ENCODE measurements at places on chromosomes 2 and 18.
A peak's percentile ranks its signal among the peaks of the same experiment; 100 is the strongest.

GRCh38 chr18:7437870-7438269 is 129.2 kb upstream of the PTPRM start:
- DNase-seq, result no peak

DNA sequence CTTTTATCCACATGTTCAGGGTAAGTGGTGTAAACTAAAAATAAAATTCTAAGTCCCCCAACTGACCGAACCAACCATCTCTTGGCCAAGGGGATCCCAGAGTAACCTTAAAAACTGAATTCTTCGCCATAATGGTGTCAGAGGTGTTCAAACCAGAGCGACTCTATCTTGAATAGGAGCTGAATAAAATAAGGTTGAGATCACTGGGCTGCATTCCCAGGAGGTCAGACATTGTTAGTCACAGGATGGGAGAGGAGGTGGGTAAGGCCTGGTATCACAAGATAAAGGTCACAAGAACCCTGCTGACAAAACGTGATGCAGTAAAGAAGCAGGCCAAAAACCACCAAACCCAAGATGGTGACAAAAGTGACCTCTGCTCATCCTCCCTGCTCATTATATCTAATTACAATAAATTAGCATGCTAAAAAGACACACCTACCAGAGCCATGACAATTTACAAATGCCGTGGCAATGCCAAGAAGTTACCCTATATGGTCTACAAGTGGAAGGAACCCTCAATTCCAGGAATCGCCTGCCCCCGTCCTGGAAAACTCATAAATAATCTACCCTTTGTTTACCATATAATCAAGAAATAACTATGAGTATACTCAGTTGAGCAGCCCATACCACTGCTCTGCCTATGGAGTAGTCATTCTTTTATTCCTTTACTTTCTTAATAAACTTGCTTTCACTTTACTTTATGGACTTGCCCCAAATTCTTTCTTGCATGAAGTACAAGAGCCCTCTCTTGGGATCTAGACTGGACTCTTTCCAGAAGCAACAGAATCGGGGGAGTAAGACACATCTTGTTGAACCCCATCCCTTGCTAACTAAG is 302.4 kb downstream of the STK39 start:
- peak; percentile 25 for DNase-seq

DNA sequence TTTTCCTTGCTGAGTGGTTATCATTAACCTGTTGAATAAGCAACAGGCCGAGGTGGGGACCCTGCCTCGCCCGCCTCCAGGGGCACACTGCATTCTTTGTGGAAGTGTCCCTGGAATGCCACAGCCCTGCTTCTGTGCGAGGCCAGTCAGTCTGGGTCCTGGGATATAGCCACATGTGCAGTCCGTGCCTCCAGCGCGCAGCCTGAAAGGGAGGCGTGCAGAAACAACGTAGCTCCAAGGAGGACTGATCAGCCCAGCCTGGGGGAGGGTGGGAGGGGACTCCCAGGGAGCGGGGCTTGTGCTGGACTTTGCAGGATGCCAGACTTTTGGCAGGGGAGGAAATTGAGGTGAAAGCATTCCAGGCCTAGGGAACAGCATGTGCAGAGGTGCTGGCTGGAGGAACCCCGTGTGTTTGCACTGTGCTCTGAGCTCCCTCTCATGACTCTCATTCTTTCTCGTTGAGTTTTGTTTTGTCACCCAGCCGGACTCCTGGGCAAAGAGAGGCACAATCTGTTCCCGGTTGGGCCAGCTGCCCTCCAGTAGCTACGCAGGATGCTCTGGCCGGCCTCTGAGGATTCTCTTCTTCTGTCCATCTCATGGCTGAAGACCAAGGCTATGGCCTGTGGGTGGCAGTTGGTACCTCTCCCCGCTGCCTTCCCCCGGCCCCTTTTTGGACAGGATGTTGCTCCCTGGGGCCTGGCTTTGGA is 39.7 kb downstream of the HPCAL1 start:
- no peak for DNase-seq

DNA sequence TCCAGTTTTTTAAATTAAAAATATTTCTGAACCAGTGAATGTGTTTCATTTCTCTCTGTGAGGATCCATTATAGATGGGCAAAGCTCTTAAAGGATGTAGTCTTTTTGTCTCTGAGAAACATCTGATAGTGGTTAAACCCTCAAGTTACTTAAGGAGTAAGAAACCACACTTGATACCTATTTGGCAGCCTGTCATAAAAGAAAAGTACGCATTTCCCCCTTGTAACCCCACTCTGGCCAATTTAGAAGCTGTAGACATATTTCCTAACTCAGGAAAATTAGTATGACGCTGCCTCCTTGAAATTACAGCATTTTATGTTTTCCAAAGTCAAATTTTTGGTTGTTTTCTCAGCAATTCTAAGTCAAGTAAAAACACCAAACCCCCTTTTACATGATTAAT is 2.0 kb downstream of the STAT4 start:
- DNase-seq, result no peak

GRCh38 chr18:23137788-23138216 is 2.5 kb downstream of the CABLES1 start:
- no peak for DNase-seq

GRCh38 chr2:153373510-153374279 is 104.9 kb downstream of the RPRM start:
- no peak for DNase-seq

GRCh38 chr2:7567646-7568045 is 650.4 kb downstream of the RNF144A start:
- no peak for DNase-seq

GRCh38 chr2:26020231-26020640 is 13.6 kb upstream of the RAB10 start:
- no peak for DNase-seq

- DNase-seq, result no peak
Observed at GRCh38 chr2:237966250-237966564, 607 bp upstream of the UBE2F start.

DNA sequence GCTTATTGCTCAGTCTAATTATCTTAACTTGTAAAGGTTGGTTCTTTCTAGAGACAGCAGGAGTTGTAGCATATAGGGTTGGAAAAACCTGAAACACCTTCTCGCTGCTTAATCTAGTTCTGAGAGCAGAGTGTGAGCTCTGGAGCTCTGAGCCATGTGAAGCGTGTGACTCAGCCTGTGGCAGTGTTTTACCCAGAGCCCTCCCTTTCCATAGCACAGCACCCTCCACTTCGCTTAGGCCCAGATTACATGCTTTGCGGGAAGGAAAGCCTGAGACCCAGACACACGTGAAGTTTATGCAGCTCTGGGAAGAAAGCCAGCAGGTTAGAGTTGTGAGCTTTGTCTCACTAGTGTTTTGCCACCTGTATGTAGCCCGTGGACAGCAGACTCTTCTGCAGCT is 74.5 kb downstream of the INPP4A start:
- peak; percentile 52 for DNase-seq

GRCh38 chr2:47344890-47345589 is 57.9 kb upstream of the MSH2 start:
- DNase-seq, result no peak

- no peak for DNase-seq
Observed at GRCh38 chr2:205605638-205606304, 76.5 kb upstream of the NRP2 start.

GRCh38 chr2:232338759-232339106 is 39.8 kb upstream of the ALPP start:
- DNase-seq, result no peak

DNA sequence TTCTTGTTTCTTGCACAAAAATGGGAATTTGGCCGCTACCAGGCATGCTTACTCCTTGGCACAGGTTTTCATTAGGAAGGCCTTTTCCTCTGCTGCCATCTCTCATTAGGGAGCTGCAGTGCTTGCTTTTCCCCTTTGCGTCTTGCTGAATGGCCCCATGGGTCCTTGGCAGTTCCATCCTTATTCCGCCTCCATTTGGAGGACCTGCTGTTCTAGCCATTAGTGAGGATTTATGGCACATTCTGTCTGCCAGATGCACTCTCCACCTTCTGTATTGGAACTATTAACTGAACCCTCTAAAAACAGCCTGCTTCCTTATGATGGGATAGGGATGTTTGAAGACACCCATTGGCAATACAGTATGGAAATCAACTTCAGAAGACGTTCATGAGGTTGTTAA is 103.5 kb upstream of the NOSTRIN start:
- DNase-seq, result no peak

GRCh38 chr18:9594823-9595596 is 19.3 kb downstream of the PPP4R1 start:
- peak; percentile 66 for DNase-seq

- DNase-seq, result no peak
Observed at GRCh38 chr2:123771928-123772632, 253.0 kb upstream of the CNTNAP5 start.

- DNase-seq, result peak; percentile 21
Observed at GRCh38 chr18:68764016-68764415, 33.9 kb upstream of the CCDC102B start.

DNA sequence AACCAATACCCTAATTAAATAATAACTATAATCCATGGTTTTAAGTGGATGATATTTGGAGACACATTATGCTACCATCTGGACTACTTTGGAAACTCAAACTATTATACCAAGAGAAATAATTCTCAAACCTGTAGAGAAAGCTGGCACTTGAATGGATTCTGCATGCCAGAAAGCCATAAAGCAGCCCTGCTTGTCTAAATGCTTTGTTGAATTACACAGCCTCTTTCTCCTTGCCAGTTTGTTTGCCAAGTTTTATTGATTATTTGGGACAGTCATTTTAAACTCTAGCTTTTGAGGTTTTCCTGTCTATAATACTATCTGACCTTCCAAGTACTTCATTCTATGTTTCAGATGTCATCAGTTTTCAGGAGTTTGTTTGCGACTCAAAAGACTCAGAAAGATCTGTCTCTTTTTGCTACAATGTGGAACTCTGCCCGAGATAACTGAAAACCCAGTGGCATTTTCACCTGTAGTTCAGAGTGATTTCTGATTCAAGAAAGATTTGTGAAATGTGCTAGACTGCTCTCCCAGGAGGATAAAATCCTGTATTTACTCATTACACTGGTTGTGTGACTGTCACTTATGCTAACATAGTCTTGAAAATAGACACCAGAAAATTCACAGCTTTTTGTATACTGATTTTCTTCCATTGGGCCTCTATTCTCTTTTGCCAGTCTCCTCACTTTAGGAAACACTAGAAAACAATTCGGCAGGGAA is 29.2 kb upstream of the MBOAT2 start:
- no peak for DNase-seq

- no peak for DNase-seq
Observed at GRCh38 chr2:239685556-239685955, 284.7 kb upstream of the HDAC4 start.

- DNase-seq, result no peak
Observed at GRCh38 chr2:206263959-206264603, 10.4 kb upstream of the ZDBF2 start.

- DNase-seq, result no peak
Observed at GRCh38 chr2:8541223-8541622, 140.6 kb upstream of the ID2 start.

DNA sequence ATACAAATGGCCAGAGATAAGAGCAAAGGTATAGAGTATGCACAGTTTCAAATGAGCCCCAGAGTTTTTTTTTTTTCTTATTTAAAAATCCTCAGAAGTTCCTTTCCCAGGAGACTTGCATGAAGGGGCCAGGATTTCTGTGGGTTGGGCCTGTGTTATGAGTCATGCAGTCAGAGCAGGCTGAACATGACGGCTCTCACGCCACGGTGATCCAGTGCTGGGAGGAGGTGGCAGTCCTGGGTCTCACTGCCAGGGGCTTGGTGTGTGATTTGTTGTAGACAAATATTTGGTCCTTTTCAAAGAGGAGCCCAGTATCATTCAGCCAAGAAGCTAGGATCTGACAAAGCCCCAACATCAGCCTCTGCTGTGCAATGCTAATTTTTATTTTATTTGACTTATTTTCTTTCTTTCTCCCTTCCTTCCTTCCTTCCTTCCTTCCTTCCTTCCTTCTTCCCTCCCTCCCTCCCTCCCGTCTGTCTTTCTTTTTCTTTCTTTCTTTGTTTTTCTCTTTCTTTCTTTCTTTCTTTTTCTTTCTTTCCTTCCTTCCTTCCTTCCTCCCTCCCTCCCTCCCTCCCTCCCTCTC is 10.4 kb upstream of the KCNE4 start:
- peak; percentile 96 for DNase-seq

GRCh38 chr2:122565364-122565763 is 809.9 kb downstream of the TSN start:
- no peak for DNase-seq

DNA sequence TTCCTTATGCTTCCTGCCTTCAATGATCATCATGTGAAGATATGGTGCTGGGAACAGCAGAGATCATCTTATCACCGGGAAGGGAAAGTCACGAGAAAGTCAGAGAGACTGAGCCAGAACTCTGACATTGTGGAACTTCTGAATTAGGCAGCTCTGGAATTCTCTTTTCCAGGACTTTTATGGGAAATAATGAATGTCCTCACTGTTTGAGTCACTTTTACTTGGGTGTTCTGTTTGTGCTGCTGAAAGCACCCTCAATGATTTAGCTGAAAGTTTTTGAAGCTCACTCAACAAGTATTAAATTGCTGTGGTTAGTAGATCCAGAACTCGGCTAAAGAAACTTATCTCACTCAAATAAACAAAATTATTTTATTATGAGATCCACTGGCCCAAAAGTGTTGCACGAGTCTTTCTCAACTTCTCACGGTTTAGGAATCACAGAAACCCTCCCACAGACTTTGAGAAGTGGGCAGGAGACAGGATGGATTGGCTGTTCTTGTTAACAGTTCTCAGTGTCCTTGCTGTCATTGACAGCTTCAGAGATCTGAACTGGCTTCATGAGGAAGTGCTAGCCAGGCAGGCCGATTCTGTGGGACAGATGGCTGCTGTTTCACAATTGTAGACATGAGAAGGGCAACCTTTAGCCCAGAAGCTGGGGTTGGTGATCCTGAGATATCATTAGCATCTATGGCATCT is 26.4 kb upstream of the ATRAID start:
- DNase-seq, result peak; percentile 57

GRCh38 chr2:108911401-108911800 is 77.6 kb downstream of the EDAR start:
- DNase-seq, result no peak

DNA sequence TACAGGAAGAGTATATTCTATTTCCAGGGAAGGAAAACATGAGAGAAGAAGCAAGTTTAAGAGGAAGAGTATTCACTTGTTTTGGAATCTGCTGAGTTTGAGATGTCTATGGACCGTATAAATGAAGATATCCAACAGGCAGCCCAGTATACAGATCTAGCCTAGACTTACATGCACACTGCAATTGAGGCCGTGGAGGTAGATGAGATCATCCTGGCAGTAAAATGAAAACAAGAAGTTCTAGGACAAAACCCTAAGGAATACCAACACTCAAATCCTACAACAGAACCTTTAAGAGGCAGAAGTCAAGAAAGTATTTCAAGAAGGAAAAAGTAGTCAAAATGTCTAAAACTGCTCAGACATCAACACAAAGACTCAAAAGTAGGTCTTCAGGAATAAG is 16.0 kb downstream of the GRB14 start:
- no peak for DNase-seq

GRCh38 chr2:3628241-3628679 is 29.7 kb upstream of the ALLC start:
- no peak for DNase-seq
